ENCODE measurements at places on chromosomes 5 and 9.

- DNase-seq = no peak
Observed at GRCh38 chr5:172180936-172181335, 7.1 kb downstream of the STK10 start.

DNA sequence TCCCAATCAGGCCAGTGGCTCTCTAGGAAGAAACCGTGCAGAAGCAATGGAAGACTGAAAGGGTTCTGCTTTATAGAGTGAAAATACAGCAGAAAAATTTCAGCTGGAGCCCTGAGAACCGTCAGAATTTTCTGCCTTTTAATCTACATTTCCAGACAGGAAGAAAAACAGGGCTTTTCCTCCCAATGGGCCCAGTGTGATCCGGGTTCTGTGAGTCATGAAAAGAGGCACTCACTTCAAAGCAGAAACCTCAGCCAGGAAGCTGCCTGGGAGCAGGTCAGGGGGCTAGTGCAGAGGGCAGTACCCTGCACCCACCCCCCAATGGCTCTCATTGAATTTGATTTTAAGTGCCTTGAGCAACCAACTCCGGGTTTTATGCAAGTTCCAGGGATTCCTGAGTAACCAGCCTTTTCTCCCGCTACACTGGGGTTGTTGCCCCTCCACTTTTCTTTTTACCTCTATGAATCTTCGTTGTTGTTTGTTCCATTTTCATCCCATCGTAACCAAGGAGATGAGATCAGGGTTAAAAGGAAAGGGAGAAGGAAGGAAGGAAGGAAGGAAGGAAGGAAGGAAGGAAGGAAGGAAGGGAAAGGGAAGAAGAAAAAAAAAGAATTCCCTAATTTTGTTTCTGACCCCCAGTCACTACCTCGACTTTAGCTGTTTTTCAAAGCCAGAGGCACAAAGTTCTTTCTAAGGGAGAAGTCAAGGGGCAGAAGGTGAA, 1.3 kb downstream of the BARHL1 start:
- no peak for DNase-seq

DNA sequence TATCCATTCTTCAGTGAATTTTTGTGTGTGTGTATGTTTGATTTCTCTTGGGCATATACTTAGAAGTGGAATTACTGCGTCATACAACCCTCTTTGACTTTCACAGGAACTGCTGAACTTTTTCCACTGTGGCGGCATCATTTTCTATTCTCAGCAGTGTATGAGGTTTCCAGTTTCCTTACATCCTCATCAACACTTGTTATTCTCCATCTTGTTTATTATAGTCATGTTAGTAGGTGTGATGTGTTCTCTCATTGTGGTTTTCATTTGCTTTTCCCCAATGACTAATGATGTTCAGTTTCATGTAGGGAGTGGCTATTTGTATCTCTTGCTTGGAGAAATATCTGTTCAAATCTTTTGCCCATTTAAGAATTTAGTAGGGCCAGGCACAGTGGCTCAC, 2.6 kb downstream of the ZNF79 start:
- DNase-seq = no peak

DNA sequence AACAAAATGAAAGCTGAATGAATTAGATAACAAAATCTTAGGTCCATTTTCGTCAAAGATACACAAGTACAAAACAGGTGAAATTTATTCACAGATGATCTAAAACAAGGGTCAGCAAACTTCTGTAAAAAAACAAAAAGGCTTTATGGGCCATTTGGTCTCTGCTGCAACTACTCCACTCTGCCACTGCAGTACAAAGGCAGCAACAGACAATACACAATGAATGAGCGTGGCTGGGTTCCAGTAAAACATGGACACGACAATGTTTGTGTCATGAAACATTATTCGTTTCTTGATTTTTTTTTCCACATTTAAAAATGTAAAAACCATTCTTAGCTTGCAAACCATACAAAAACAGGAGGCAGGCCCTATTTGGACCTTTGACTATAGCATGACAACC, 71.9 kb downstream of the ECPAS start:
- DNase-seq = no peak

DNA sequence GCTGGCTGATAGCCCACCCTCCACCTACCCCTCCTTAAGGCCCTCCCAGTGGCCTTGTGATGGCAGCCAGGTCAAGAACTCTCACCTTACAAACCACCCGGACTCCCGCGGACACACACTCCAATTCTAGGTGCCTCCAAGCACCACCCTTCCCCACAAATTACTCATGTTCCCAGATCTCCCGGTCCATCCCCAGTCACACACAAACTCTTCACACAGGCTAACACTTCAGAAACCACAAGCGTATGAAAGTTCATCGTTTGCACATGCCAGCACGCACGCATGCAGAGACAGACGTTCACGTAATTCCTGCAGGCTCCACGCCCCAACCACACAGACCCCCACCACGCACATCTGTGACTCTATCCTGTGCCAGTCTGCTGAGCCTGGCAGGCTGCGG, 18.0 kb downstream of the NR5A1 start:
- DNase-seq = no peak

GRCh38 chr9:93592008-93592642, 15.7 kb downstream of the PHF2 start:
- no peak for DNase-seq

GRCh38 chr9:110327716-110328115, 9.9 kb downstream of the TXNDC8 start:
- no peak for DNase-seq

GRCh38 chr5:57383093-57383861, 99.3 kb downstream of the ACTBL2 start:
- no peak for DNase-seq

GRCh38 chr5:173972925-173973615, 15.9 kb upstream of the C5orf47 start:
- DNase-seq = peak; percentile 62
